ENCODE measurements at places on chromosomes 2 and 18.
A peak's percentile ranks its signal among the peaks of the same experiment; 100 is the strongest.

- DNase-seq = peak; percentile 65
Observed at GRCh38 chr2:191041418-191042161, 27.6 kb upstream of the STAT1 start.

- DNase-seq = no peak
Observed at GRCh38 chr2:236516708-236517107, 52.9 kb upstream of the ACKR3 start.

DNA sequence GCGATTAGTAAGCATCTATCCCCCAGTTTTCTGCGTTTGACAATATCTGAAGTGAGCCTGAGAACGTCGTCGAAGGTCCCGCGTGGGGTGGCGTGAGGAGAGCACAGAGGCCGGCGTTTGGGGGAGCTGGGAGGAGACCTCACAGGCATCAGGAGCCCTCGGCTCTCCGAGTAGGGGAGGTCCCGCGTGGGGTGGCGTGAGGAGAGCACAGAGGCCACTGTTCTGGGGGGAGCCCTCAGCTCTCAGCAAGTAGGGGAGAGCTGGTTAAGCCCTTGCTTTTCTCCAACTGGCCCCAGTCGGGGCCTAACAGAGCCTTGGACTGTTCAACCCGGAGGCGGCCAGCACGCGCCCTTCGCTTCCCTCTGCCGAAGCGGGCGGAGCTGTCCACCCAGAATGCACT is 134.3 kb downstream of the NFATC1 start:
- no peak for DNase-seq

DNA sequence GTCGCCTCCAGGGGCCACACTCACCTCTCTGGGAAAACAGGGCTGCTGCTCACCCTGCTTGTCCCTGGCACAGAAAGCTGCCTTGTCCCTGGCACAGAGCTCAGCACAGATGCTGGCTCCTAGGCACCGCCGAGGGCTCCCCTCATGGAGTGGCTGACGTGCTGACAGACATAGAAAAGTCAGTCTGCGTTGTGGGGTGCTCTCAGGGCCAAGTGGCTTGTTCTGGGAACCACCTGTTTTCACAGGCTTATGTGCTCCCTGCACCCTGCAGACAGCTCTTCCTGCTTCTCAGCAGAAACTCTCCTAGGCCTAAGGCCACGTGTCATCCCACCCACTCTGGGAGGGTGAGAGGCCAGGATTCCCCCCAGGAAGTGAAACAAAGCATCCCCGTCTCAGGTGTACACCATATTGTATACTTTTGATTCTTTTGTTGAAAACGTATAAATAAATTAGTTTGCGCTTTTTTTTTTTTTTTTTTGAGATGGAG is 84.7 kb upstream of the TMEM200C start:
- DNase-seq = no peak

DNA sequence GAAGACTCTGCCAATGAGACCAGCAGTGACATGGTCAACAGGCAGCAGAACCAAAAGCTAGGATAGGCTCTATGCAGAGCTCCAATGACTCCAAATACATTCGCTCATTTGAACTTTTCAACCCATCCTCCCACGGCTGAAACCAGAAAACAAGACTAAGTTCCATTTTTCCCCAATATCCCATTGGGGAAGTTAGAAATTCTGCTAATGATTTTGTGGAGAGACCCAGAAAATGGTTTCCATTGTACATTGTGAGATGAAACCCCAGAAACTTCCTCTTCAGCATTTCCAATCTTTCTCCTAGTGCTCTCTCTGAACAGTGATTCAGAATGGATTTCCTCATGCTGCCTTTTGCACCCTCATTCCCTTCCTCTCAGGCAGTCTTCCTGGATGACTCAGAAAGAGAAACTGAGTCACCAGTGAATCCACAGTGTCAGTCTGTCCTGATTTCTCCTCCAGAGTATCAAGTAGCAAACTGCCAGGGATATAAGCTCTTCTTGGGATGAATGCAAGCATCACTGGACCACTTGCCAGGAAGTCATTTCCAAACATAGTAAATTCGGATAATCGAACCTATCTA is 467.7 kb upstream of the ID2 start:
- no peak for DNase-seq

All from EL (cell line).